Fibroblast of the aortic adventitia (primary cell): ENCODE measurements at places on chromosomes 16 and 17. TPM values are rescaled to one million over a fixed set of nuclear protein-coding genes. Genes with fewer than 3 reads are reported as not detected.

GRCh38 chr17:82154881-82155331, 56.9 kb upstream of the FASN start:
- no peak for DNase-seq

GRCh38 chr17:64115822-64116534, 14.0 kb downstream of the ERN1 start:
- DNase-seq = peak; percentile 97

MPHOSPH6 gene
- 20.5 and 32.7 TPM in 2 replicates for total RNA-seq

SLC6A2 gene
- total RNA-seq = not detected in 2 replicates

VAT1L gene
- total RNA-seq = 4.6 and 12.2 TPM in 2 replicates

ABCA9 gene
- 122 and 235 TPM in 2 replicates for total RNA-seq

HAS3 gene
- 0.81 TPM in 1 of 2 replicates, not detected in the other for total RNA-seq

DNA sequence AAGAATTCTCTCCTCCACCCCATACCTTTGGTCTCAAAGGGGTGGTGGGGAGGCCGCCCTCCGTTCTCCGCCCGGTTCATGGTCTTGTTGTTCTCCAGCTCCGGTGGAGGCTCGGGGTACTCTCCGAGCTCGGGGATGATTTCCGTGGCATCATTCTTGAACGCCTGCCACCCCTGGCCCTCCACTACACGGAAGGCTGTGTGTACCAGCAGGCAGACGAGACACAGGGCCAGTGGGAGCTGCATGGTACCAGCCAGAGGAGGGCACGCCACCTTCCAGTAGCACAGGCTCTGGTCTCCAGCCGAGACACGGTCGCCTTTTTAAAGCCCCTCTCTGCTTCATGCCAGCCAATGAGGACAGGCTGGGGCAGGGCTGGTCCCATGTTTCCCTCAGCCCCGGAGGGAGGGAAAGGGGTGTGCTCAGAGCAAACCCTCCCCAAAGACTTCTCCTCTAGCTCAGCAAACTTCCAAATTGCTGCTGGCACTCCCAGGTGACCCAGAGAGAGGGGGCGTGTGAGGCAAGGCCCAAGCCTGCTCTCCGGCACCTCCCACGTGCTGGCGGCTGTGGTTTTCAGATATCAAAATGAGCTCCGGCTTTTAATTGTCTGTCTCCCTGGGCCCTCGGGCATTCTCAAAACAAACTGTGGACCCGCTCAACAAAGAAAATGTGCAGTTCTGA, at the start of gene SOST:
Gene SOST (minus strand): TSS at position 295 of the 678 bp plus-strand sequence. CDS start 50 bp downstream, at position 245.
- no peak for DNase-seq

KRT32 gene
- 0.09 TPM in 1 of 2 replicates, not detected in the other for total RNA-seq

- DNase-seq = peak; percentile 90
Observed at GRCh38 chr17:64496786-64497564, at the start of gene POLG2. Gene POLG2 (minus strand): TSS chr17:64497054. CDS start chr17:64496968, 86 bp downstream.

KRTAP3-2 gene
- not detected in 2 replicates for total RNA-seq

GRCh38 chr17:78490673-78491072, 86.5 kb downstream of the DNAH17 start:
- DNase-seq = no peak

- DNase-seq = no peak
Observed at GRCh38 chr17:16938031-16938430, 33.9 kb downstream of the TNFRSF13B start.

TM4SF5 gene
- not detected in 2 replicates for total RNA-seq

DNA sequence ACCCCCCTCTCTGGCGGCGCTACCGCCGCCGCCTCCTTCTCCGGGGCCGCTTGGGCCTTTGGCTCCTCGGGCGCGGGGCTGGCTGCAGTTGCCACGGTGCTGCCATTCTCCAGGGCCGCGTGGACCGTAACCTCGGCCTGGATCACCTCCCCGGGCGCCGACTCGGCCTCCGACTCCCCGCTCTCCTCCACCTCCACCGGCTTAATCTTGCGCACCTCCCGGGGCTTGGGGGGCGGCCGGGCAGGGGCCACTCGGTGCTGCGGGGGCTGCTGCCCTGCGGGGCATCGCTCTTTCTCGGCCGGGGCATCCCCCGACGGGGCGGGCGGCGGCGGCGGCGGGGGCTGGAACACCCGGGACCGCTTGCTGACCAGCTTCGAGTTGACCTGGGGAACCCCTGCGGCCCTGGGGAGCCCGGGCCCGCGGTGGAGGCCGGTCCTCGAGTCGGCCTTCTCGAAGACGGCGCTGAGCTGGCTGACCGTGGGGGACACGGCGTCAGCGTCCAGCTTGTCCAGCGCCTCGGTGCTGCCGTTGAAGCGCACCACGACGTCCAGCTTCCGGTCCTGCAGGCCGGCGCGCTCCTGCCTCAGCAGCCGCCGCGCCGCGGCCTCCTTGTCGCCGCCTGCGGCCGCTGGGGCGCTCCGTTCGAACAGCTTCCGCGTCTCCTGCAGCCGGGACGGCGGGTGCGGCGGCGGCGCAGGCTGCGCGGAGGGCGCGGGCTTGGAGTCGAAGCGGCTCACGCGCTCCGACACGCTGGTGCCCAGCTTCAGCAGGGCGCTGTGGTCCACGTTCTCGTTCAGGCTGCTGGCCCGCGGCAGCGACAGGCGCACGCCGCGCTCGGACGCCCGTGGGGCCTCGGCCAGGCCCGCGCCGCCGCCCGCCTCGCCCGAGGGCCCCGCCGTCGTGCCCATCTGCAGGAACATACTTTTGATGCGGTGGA, 792 bp downstream of the PPP1R9B start:
- peak; percentile 29 for DNase-seq

DNA sequence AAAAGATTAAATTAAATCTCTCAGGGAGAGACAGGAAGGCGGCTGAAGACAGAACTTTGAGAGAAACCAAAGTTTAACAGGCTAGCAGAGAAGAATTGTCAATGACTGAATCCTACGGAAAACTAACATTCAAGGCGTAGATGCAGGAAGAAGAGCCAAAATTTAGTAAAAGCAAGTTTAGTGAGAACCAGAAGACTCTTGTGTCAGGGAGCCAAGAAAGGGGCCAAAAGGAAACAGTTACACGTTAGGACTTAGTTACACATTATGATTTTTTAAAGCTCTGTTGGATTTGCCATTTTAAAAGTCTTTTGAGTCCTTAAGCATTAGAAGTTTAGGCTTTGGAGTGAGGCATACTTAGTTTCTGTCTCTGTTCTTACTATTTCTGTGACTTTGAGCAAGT, 164.6 kb downstream of the CHD9 start:
- DNase-seq = peak; percentile 46

P2RX1 gene
- total RNA-seq = not detected in 2 replicates

DNA sequence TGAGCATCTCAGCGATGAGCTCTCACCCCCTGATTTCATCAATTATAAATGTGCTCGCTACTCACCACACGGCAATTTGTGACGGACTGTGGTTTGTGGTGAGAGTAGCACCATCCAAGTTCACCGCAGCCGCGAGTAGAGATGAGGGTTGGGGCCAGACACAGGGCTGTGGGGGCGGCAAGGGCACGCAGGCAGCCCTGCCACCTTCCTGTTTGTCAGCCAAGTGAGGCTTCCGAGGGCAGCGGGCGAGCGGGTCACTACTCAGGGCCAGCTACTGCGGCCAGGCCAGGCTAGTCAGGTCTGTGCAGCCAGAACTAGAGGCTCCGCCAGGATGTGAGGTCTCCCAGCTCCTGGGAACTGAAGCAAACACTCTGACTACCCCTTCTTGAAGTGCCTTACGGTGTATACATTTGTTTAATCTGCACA, 39.6 kb upstream of the MEOX1 start:
- DNase-seq = no peak

CACNG3 gene
- total RNA-seq = not detected in 2 replicates
